ENCODE measurements at places on chromosomes 16 and 17.
A peak's percentile ranks its signal among the peaks of the same experiment; 100 is the strongest.

- no peak for DNase-seq
These were observed 296.6 kb downstream of the NPIPA8 start for GRCh38 chr16:18039931-18040330.

DNA sequence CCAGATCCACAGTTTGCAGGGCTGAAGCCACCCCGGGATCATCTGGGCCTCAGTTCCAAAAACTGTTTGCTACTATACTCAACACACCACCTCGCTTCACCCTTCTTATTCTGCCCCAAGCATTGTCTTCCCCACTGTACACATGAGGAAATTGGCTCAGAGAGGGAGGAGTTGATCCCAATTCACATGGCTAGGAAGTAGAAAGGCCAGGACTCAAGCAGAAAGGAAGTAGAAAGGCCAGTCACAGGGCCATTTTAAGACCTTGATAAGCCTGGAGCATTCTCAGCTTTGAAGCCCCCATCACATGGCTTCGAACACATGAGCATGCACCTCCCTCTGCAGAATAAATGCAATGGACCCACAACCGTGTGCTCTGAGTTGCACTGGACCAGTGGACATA lies 7.7 kb upstream of the PRSS22 start:
- no peak for DNase-seq

- no peak for DNase-seq
These were observed 185.1 kb upstream of the PSMD7 start for GRCh38 chr16:74111456-74111982.

GRCh38 chr17:3911271-3912053 lies 4.8 kb downstream of the P2RX1 start:
- peak; percentile 82 for DNase-seq

- DNase-seq, result no peak
These were observed 53.2 kb downstream of the NDEL1 start for GRCh38 chr17:8488901-8489300.

- peak; percentile 96 for DNase-seq
These were observed at the start of gene WDR90 for GRCh38 chr16:648781-649589. WDR90 (plus strand) TSS chr16:649365; CDS start chr16:649417, 52 bp downstream.

DNA sequence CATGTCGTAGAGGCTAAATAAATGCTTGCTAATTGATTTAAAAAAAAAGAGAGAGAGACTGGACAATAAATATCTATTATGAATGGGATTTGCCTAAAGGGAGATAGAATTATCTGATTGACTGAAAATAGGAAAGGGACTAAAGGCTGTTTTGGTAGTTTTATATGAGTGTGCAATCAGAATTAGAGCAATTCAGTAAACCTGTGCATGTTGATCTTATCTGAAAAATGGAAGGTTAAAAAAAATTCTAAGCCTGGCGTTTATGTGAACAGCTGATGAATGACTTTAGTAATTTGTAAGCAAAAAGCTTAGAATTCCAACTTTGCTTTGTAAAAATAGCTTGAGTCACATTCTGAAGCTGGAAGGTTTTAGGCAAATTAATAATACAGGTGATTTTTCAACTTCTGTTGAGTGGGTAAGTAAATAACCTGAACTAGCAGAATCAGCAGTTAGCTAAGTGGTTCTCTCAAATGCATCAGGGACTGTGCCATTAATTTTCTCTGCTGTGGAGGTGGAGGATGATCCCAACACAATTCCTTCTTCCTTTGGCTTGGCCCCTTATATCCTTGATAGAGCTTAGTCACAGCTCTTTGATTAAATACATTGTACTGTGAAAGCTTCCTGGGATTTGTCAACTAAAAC lies 254.4 kb downstream of the PHKB start:
- DNase-seq, result no peak

GRCh38 chr16:24909856-24910255 lies 64.1 kb downstream of the SLC5A11 start:
- DNase-seq, result no peak

DNA sequence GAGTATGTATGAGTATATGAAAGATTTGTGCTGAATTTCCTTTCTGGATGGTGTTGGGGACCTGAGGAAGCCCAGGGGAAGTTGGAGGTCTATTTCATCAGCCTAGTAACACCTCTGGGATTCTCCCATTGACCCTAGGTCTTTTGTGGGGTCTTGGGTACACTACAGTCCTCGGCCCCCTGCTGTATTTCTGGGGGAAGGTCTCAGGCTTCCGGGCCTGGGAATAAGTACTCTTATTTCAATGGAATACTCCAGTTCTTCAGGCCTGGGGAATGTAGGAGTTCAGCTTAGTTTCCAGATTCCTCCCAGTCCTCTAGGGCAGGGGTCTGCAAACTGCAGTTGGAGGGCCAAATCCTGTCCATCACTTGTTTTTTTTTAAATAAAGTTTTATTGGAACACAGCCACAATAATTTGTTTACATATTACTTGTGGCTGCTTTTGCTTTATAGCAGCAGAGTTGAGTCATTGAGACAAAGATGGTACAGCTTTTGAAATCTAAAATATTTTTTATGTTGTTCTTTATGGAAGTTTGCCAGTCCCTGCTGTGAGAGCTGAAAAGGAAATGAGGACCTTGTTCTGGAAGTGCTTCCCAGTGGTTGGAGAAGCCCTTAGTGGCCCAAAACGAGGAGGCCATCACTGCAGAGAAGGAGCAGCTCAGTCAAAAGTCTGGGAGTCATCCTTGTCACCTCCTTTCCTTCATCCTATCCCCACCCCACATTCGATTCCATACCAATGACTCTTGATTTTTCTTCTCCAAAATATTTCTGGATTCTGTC lies 142.5 kb upstream of the HS3ST2 start:
- DNase-seq, result no peak

- DNase-seq, result no peak
These were observed 8.6 kb downstream of the PDP2 start for GRCh38 chr16:66888647-66889615.

DNA sequence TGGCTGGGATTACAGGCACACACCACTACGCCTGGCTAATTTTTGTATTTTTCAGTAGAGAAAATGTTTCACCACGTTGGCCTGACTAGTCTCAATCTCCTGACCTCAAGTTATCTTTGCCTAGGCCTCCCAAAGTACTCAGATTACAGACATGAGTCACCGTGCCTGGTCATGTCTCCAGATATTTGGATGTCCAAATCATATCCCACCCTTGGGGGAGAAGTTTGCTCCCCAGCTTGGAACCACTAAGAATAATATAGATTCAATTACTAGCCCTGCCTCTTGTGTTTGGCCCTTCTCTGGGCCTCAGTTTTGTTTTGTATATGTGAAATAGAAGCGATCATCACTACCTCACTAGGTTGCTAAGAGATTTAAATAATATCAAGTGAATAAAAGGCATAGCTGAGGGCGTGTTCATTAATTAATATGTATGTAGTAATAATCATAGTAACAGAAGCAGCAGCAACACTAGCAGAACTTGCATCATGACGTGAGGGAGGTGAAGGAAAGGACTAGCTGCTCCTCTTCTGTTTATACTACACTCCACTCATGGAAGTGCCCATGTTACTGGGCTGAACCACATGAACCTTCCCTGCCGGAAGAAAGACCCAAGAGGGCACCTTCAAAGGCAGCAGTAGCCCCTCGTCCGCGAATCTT lies 253.6 kb upstream of the XYLT1 start:
- no peak for DNase-seq

GRCh38 chr17:28763804-28764266 lies 20.0 kb downstream of the TRAF4 start:
- DNase-seq, result peak; percentile 84

DNA sequence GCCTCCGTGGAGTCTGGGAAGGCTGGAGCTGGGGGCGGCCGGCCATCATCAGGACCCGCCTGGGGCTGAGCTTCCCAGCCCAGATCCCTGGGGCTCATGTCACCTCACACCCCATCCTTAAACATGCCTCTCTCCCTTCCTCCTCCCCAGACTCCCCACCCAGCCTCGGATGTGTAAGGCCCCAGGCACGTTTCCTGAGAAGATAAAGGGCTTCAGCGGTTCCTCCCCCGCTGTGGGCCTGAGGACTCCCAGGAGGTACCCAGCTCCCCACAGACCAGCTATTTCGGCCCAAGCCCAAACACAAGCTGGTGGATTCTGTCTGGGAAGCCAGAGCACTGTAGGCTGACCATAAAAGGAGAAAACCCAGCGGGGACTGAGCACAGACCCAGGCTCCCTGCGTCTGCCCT lies 49.2 kb downstream of the MYH11 start:
- no peak for DNase-seq

DNA sequence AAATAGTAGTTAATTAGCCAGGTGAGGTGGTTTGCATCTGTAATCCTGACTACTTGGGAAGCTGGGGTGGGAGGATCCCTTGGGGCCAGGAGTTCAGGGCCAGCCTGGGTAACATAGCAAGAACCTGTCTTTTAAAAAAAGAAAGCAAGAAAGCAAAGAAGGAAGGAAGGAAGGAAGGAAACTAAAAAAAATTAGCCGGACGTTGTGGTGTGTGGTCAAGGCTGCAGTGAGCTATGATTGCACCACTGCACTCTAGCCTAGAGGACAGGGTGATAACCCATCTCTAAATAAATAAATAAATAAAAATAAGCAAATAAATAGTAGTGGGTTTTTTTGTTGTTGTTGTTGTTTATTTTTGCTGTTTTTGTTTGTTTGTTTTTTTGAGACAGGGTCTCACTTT lies 39.3 kb upstream of the MAP2K6 start:
- no peak for DNase-seq

GRCh38 chr16:13453938-13454553 lies 465.9 kb upstream of the ERCC4 start:
- DNase-seq, result peak; percentile 52

DNA sequence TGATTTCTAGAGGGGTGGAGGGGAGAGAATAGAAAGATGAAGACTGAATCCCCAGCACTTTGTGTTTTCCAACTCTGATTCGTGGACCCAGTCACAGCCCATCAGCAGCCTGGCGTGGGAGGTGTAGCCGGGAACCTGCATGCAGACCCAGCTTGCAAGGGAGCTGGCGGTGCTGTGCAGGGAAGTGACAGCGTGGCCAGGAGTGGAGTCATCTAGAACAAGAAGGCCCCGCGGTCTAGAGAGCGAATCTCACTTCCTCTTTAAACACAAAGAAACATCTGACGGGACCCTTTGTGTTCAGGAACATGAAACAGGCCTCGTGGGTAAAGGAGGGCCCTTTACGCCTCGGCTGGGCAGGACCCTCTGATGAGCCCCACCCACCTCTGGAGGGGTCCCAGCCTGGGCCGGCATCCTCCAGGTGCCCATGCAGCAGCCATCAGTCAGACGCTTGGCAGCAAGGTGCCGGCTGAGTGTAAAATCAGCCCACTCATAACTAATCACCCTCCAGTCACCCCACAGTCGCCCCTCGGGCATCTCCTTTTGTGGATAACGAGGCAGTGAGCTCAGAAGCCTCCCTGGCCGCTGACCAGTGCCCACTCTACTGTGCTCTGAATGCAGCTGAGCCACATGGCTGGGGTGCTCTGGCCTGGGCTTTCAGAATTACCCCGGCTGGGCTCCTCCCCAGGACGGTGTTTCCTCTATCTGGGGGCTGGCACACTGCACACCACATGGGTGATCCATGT lies 4.4 kb downstream of the SNAI3 start:
- peak; percentile 85 for DNase-seq

GRCh38 chr16:50594308-50595260 lies 46.4 kb downstream of the NKD1 start:
- no peak for DNase-seq

GRCh38 chr16:303760-304505 lies 21.0 kb downstream of the PDIA2 start:
- no peak for DNase-seq

- DNase-seq, result no peak
These were observed 14.2 kb downstream of the KIF1C start for GRCh38 chr17:5011928-5012327.

- DNase-seq, result no peak
These were observed 910 bp downstream of the WBP2 start for GRCh38 chr17:75854101-75854748.

DNA sequence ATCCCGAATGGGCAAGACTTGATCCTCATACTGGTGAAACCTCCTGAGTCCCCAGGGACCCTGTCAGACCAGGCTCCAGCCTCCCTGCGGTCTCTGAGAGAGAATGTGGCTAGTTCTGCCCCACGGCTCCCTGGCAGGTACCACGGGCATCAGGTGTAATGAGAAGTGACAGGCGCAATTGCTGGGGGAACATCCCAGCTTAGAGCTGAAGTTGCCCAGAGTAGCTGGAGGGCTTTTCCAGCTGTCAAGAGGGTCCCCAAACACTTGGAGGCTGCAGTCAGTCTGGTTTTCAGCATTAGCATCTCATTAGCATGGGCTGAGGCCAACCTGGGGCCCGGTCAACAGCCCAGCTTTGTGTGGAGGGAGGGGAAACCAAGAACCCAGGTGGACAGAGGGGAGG lies 100.0 kb upstream of the TMEM132E start:
- DNase-seq, result no peak

DNA sequence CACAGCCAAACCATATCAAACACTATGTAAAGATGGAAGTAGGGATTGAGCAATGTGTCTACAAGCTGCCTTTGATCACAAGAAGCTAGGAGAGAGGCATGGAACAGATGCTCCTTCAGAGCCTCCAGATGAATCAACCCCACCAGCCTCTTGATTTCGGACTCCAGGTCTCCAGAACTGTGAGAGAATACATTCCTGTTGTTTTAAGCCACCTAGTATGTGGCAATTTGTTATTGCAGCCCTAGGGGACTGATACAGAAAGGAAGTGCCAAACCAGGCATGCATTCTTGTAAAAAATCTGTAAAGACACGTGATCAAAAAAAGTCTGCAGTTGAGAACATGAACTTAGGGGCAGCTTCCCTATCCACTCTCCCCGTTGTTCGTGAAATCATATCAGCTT lies 91.1 kb downstream of the C17orf67 start:
- DNase-seq, result no peak

- DNase-seq, result no peak
These were observed 98.1 kb downstream of the SDK2 start for GRCh38 chr17:73546114-73546513.

- DNase-seq, result no peak
These were observed 28.1 kb downstream of the NGFR start for GRCh38 chr17:49523196-49523595.

- no peak for DNase-seq
These were observed 4.6 kb upstream of the ZFHX3 start for GRCh38 chr16:73052576-73052975.

GRCh38 chr17:38605841-38606645 lies at the start of gene SRCIN1:
SRCIN1 (minus strand) TSS chr17:38605952; CDS start chr17:38605705, 247 bp downstream.
- DNase-seq, result peak; percentile 91

- no peak for DNase-seq
These were observed 1.8 kb downstream of the NAGS start for GRCh38 chr17:44006272-44006597.

- DNase-seq, result no peak
These were observed 62.4 kb upstream of the MARCHF10 start for GRCh38 chr17:62870552-62870971.

- DNase-seq, result peak; percentile 55
These were observed 3.6 kb upstream of the TBX21 start for GRCh38 chr17:47729476-47729875.

DNA sequence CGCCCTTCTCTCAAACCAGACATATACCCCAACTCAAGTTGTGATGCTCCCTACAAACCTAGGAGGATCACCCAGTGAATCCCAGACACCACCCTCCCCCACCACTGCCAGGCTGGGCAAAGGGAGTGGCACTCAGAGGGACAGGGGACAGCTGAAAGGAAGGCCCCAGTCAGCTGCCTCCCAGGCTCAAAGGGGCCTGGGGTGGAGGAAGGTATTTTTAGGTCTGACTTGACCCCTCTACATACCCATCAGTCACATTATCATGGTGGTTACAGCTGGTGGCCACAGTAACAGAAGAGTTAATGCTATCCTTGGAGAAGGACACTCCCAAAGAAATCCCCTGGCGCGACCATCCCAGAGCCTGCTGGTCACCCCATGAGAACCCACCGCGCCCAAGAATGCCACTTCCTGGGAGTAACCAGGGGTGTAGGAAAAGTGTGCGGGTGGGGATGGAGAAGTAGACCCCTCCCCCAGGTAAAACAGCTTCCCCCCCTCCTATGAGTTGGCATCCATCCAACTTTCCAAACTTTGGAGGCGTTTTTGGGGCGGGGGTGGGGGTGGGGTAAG lies 1.1 kb downstream of the CACNB1 start:
- DNase-seq, result no peak

Measured in activated CD8-positive, alpha-beta memory T cell treated with anti-CD3 and anti-CD28 coated beads, Interleukin-2, amount 50 U/mL, for 48 hours (primary cell).